NCI-H524 (cell line): ENCODE measurements at places on chromosomes 6 and 20.

GRCh38 chr6:18347866-18348265 lies 39.3 kb upstream of the RNF144B start:
- no peak for DNase-seq

DNA sequence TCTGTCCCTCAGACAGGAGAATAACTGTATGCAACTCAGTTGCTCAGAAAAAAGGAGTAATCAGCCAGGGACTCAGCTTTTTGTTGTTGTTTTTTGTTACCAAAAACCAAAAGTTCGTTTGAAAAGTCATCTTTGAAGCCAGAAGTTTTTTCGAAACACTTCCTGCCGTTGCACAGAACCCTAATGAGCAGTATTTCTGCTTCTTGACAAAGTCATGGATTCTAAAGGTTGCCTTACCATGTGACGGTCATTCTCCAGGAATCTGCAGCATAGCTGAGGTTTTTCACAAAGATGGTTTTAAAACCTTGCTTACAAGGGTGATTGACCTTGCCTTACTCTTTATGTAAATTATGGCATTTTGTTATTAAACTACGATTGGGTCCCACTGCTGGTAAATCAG lies 1.9 kb downstream of the RAB32 start:
- DNase-seq: no peak

GRCh38 chr6:156029286-156029985 lies 573.8 kb upstream of the NOX3 start:
- DNase-seq: peak; percentile 62

DNA sequence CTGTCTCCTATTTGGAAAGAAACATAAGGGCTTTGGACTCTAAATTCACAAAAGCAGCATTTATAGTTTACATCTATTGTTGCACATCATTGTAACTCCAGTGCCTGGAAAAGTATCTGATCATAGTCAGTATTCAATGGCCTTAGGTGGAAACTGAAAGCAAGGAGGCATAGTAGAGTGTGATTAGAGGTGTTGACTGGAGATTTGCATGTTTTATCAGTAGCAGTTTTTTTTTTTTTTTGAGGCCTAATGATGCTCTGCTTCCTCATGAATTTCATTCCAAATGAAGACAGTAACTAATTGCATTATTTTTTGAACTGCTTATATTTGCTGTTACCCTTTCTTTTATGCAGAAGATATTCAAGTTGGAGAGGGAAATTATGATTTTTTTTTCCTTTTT lies 213.2 kb upstream of the FLRT3 start:
- DNase-seq: no peak

DNA sequence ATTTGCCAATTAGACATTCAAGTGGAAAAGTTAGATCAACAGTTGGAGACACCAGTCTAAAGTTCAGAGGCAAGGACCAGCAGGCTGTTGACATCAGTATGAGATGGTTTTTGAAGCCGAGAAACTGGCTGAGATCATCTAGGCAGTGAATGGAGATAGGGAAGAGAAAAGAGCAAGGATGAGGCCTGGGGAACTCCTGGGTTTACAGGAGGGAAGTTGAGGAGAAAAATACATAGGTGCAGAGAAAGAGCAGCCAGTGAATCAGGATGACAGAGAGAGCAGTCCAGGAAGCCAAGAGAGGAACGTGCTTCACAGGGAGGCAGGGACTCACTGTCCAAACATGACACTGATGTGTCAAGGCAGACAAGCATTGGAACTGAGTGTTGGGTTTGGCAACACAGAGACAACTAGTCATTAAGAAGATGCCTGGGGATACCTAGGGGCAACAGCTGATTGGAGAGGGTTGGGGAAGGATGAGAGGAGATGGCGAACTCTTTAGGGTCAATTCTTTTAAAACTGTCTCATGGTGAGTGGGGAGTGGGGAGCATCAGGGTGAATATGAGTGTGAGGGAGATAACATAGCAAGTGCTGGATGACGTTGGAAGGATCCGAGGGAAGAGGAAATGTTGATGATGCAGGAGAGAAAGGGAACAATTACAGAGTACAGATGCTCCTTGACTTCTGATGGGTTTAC lies 13.2 kb upstream of the SALL4 start:
- no peak for DNase-seq

GRCh38 chr6:100464162-100464851 lies 414 bp downstream of the SIM1 start:
- peak; percentile 60 for DNase-seq

DNA sequence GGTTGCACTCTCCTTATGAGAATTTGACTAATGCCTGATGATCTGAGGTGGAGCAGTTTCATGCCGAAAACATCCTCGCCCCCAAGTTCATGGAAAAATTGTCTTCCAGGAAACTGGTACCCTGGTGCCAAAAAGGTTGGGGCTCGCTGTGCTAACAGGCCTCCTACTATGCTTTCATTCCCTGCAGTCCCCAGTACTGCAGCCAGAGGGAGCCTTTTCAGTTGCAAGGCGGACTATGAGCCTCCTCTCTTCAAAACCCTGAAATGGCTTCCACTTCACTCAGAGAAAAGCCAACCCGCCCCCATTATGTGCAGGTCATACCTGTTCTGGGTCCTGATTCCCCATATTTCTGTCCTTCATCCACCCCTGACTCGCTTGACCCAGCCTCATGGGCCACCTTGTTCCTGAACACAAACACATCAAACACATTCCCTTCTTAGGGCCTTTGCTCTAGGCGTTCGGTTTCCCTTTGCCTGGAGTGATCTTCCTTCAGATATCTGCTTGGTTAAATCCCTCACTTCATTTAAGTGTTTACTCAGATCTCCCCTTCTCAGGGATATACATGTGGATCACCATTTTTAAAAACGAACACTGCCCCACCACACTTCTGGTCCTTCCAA lies 173.7 kb downstream of the PHACTR1 start:
- DNase-seq: peak; percentile 13

DNA sequence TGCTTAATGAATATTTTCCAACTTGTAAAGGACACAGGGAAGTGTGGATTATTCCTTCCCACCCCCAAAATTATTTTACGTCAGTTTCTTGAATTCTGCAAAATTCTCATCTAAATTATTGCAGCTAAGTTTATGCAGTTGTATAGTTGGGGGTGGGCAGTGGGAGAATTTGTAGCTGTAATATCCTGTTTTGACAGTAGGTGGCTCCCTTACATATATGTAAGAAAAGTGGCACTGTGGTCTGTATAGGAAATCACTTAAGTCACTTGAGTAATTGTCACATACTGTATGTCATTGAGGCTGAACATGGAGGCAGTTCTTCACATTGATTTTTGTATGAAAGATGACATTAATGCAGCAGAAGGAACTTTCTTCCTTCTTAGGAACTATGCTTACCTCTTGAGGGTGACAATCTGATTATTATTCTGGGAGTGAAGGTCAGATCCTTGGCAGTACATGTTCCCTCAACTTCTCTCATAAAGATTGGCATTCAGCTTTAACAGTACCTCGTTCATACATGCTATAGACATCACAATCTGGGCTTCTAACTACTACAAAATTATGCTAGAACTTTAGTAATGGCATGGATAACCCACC lies 14.6 kb upstream of the CFAP206 start:
- DNase-seq: no peak

- DNase-seq: no peak
Observed at GRCh38 chr20:47350181-47350550, 6.3 kb downstream of the ZMYND8 start.

DNA sequence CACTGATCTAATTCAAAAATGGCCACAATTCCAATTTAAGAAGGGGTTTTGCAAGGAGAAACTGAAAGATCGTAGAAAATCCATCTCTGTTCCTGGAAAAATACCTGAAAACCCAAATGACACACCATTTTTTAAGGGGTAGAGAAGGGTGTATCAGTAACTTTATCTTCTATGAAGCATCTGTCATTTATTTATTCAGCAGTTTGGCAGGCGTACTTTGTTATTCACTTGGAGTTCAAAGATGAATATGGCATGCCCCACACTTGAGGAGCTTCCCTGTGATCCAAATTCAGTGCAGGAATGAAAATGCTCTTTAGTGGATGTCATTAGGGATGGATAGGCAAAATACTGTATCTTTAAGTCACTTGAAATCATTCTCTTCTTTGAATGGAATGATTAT lies 7.2 kb downstream of the HINT3 start:
- peak; percentile 19 for DNase-seq

- DNase-seq: no peak
Observed at GRCh38 chr6:157861184-157861583, 38.1 kb downstream of the SNX9 start.

- DNase-seq: no peak
Observed at GRCh38 chr20:37945091-37945547, 42.2 kb downstream of the VSTM2L start.

DNA sequence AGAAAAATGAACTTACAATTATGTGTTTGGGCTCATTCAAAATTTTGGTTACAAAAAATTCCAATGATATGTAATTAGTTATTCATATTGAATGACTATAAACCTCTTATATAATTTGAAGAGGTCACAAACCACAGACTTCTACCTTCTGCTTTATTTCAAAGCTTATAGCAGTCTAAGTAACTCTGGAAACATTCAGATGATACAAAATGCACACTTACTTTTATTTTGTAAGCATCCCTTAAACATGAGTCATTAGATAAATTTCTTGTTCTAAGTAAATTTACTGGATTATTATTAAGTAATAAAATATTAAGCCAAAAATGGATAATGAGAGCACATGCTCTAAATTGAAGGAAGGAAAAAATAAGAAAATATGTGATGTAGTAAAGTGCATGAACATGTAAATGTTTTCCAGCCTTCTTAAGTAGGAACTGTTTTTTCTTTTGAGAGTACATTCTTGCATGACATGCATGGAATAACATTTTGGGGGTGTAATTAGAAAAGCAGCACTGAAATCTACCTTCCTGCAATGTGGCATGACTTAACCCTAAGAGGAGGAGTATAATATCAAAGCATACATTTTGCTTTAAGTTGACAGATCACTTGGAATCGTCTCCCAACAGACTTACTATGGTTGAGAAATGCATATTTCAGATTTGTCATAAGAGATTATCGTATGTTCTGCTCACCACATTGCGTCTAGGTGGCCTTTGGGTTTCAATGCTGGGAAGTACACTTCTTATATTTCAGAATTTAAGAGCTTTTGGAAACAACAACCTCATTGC lies 372.7 kb upstream of the HSF2 start:
- DNase-seq: no peak

- no peak for DNase-seq
Observed at GRCh38 chr20:35120012-35120701, 27.0 kb downstream of the EDEM2 start.

GRCh38 chr6:11493974-11494373 lies 43.6 kb upstream of the TMEM170B start:
- peak; percentile 64 for DNase-seq

- DNase-seq: no peak
Observed at GRCh38 chr6:125200941-125201340, 47.4 kb downstream of the TPD52L1 start.

- peak; percentile 20 for DNase-seq
Observed at GRCh38 chr20:4956200-4956810, 45.0 kb downstream of the SLC23A2 start.

- no peak for DNase-seq
Observed at GRCh38 chr6:11331111-11331510, 98.6 kb upstream of the NEDD9 start.

DNA sequence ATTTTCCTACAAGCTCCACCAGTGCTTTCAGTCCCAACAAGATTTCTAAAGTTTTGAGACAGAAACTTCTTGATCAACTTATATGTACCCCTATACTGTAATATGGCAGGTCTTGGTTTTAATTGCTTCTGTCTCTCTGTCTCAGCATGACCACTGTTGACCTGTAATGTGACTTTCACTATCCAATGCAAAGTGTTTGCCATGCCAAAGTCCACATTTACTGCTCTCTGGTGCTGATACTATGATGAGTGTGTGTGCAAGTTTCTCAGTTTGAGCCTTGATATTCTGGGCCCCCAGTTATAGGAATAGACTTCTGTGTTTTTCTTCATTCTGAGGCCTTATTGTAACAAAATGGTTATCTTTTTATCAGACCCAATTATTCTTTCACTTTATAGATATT lies 45.8 kb downstream of the OR2J2 start:
- no peak for DNase-seq

DNA sequence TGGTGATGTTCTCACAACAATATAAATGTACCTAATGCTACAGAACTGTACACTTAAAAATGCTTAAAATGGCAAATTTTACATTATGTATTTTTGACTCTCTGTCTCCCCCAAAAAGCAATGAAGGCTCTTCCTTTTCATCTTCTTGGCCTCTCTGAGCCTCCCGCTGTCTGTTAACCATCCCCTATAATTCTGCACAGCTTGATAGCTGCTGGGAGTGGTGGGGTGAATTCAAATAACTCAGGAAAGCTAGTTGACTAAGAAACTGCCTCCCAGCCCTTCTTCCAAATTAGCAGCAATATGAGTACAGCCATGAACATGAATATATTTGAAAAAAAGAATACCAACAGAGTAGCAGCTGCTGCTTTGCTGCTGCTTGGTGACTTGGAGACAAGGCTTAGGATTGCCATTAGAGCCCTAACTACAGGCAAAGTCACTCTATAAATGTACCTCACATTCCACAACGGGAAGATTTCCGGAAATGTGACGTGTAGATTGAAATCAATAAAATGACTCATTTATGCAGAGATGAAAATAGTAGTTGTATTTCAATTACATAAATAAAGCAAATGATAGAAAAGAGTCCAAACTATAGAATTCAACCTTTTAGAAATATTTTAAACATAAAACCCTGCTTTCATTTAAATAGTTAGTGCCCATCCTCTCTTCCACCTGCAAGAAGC lies 200.1 kb upstream of the HEY2 start:
- DNase-seq: no peak

DNA sequence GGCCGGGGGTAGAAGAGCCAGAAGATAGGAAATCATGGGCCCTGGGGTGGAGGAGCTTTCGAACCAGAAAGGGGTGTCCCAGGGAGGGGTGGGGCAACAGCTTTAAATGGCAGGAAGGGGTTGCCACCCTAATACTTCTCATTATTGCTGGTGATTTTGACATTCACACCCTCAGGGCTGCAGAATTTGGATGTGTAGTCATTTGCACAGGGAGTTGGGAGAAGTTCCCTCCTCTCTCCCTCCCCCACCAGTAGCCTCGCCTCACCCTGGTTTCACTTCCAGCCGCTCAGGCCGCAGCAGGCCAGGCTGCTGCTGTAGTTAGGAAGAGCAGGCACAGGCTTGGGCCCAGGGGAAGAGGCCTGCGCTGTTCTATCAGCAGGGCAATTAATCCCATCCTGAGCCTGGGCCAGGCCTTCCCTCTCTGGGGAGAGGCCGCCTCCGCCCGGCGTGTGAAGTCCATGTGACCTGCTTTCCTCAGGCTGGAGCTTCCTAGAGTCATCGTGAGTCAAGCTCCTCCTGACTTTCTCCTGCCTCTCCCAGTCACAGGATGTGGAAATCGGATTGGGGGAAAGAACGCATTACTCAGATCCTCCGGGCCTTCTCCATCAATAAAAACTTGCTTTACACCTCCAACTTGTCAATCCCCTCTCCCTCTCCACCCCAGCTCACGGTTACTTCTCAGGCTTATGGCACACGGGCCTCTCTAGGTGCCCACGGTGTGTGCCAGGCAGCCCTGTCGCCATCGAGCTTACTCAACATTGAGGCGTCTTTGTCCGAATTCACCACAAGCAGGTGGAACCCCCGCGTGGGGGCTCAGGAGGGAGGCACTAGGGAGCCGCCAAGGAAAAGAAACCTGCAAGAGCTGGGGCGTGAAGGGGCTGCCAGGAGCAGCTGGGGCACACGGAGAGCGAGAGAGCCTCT lies 7.8 kb downstream of the ADTRP start:
- no peak for DNase-seq

- no peak for DNase-seq
Observed at GRCh38 chr20:63520934-63521601, 503 bp downstream of the PPDPF start.

GRCh38 chr6:56663344-56663743 lies 20.7 kb upstream of the DST start:
- DNase-seq: no peak
